ENCODE measurements at places on chromosomes 13 and 19.

DNA sequence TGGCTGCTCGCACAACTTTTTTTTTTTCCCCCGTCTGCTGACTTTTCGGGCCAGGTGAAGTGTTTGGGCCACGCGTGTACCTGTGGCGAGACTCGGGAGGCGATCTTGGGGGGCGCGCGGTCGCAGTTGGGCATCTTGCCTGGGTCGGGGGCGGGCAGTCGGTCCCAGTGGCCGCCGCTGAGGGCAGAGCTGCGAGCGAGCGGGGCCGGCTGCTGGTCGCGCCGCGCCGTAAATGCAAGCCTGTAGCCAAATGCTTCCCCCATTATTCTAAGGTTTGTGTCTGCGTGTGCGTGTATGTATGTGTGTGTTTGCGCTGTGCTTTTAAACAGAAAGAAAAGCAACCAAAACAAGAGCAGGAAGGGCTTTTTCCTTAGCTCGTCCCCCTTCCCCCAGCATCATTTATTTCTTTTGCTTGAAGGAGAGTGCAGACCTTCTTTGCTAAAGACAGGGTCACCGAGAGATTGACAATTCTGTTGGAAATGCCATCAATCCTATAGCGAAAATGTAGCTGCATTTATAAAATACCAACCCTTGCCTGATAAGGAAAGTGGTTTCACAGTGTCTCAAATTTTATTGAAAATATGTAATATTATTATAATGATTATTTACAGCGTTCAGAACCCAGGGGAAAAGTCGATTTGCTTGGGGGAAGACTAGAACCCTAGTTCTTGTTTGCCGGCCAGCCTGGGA, 143.2 kb upstream of the ZNF536 start:
- peak; percentile 47 for DNase-seq

DNA sequence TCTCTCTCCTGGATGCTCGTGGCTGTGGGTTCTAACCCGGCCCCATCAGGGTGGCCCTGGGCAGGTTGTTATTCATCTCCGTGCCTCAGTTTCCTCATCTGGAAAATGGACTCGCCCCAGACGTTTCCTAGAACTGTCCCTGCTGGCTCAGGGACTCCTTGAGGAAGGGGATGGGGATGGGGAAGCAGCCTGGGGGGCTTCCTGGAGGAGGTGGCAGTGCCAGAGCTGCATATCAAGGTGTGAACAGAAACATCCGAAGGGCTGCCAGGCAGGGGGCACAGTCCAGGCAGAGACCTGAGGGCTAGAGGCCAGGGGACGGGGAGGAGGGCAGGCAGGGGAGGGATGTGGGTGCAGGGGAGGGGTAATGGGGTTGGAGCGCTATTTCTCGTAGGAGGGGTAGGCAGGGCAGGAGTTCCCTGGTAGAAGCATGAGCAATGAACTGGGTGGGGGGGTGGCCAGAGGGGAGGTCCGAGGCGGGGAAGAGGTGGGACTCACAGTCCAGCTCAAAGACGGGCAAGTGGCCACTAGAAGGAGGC, 3.6 kb upstream of the ELANE start:
- no peak for DNase-seq

GRCh38 chr13:51739027-51739764, 64.8 kb downstream of the DHRS12 start:
- no peak for DNase-seq

DNA sequence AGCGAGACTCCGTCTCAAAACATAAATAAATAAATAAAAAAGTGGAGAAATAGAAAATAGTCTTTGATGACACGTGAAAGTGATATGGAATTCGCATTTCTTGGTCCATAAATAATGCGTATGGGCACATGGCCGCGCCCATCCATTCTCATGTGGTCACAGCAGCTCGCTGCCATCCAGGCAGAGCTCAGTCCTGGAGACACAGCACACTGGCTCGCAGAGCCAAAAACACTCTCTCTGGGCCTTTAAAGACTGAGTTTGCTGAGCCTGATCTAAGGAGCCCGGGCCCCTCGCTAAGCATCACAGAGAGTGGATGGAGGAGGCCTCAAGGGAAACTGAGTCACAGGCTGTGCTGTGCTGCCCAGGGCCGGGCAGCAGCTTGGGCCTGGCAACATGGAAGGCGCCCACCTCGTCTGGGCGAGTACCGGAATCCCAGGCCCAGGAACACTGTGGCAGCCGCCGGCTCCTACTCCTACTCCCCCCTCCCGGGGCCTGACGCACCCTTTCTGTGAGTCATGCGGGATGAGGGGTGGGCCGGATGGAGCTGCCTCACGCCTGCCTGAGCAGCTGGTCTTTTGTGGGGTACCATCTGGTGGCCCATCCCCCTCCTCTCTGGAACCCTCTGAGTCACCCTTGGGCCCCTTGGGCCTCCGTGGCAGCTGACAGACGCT, 28.9 kb upstream of the CACTIN start:
- DNase-seq = no peak

GRCh38 chr13:94622344-94622743, 20.7 kb downstream of the GPR180 start:
- DNase-seq = no peak

DNA sequence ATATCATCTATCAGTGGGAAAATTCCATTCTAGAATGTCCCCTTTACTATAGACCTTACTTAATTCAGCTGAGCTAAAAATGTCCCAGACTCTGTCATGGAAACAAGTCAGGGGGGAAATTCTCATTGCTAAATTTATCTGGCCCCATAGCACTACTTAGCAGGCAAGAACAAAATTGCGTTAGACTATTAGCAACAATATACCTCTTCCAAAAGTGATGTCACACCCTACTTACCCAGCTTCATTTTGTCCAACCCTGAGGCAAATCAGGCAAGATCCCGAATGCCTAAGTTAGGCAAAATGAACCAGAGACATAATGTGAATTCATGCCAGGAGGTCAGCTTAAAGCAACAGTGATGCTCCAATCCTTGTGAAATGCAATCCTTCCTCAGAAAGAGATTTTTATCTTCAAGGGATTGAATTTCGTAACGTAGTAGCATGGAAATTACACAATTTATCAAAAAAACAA, 93.7 kb downstream of the FRY start:
- no peak for DNase-seq

DNA sequence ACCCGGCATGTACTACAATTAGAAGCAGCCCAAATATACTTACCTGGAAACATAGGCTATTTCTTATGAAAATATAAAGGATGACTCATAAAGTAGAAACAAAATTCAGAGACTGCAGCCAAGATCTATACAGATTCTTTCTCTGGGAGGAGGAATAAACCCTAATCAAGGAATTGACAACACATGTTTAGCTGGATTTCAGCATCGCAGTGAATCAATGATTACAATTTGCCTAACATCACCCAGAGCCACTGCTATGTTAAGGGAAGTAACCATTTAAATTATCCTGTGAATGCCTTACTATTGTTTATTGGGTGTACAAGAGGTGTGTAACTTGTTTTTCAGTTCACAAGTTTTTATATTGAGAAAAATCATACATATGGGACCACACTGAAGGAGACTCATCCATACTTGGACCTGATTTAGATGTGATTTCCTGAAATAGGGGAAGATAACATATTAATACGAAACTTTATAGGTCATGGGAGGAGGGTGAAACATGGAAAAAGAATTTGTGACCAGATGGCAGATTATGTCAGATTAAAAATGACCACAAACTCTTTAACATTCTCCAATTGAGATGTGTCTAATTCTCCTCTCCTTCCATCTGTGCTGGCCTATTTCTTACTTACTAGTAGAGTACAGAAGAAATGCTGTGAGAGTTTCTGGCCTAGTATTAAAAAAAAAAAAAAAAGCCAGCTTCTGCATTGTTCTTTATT, 1168.4 kb downstream of the SLITRK1 start:
- DNase-seq = no peak

GRCh38 chr13:79432992-79433391, 26.9 kb upstream of the RBM26 start:
- DNase-seq = no peak

GRCh38 chr19:35168196-35168595, 13.7 kb downstream of the FXYD5 start:
- DNase-seq = no peak

GRCh38 chr19:2850256-2850925, 9.1 kb downstream of the ZNF555 start:
- no peak for DNase-seq

- no peak for DNase-seq
Observed at GRCh38 chr19:51799034-51799773, 4.2 kb downstream of the FPR3 start.

DNA sequence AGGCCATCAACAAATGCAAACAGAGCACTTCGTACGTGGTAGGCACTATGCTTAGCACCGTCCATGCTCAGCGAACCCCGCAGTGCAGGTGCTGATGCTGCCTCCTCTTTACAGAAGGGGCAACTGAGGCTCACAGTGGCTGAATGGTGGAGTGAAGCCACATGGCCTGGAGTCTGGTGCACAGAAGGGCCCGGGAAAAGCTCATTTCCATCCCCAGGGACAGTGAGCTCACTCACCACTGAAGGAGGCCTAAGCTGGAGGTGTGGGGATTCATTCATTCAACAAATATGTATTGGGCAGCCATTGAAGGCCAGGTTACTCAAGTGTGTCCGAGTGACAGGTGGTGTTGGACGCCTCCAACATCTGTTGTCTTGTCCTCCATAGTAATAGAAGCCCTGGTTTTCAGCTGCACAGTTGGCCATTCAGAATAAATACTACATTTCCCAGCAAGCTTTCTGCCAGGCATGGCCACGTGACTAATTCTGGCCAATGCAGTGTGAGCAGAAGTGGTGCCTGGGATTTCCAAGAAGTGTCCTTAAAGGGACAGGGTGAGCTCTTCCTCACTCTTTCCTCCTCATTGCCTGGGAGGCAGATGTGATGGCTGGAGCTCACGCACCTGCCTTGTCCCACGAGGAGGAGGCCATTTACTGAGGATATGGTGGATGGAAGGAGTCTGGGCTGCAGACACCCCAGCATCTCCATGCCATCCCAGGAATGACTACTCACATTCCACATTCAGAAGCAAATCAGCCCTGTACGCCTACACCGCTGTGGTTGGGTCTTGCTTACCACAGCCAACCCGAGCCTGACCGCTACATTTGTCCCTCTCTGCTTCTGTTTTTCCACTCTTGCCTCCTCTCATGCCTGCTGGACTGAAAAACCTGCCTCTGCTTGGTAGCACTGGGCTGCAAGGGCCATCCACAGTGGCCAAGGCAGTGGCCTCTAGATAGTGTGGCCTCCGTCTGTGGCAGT, 2.3 kb upstream of the ZNRF4 start:
- peak; percentile 31 for DNase-seq

GRCh38 chr13:62033934-62034333, 618.3 kb upstream of the PCDH20 start:
- no peak for DNase-seq

DNA sequence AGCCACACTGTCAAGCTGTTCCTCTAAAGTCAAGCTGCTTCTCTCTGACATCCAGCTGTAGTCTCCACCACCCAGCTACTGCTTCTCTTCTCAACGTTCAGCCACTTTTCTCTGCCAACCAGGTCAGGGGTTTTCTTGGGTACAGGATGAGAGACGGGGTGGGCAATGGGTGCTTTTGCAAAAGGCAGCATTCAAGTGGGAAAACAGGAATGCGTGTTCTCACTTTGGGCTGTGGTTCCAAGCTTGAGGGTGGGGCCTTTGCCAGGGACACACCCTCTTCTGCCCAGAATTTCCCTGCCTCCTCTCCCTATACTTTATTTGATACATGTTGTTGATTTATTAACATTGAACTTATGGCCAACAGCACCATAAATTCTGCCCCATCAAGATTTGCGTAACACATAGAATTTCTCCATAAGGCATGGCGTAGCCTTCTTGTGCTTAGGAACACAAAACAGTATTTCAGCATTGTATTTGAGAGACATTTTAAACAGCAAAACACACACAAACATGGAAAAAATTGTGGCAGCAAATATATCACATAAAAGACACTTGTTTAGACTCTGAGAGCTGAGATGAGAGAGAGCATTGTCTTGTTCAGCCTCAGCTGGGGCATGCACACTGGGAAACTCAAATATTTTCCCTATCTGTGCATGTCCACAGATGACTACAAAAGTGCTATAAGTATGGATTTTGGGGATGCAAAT, 392.8 kb downstream of the SLITRK6 start:
- DNase-seq = no peak

DNA sequence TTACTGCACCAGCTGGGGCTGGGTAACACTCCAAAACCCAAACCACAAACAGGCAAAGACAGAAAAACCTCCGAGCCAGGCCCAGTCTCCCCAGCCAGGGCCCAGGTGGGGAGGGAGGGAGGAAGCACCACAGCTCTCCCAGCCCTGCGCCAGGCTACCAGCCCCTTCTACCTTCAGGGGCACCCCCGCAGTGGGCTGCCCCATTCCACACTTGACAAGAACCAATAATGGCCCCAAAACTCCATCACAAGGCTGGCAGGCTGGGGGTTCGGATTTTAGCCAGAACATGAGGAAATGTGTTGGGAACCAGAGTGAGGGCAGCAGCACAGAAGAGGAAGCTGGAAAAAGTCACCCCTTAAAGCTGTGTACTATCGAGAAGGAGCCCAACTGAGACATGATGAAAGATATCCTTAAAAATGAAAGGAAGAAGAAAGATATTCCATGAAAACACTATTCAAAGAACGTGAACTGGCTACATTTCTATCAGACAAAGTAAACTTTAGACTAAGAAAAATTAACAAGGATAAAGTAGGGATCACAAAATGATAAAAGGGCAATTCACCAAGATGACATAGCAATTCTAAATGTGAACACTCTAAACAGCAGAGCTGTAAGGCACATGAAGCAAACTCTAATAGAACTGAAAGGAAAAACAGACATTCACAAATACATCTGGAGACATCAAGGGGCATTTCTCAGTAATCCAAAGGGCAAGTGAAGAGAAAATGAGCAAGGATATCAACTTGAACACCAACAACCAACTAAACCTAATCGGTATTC, 12.9 kb downstream of the TUBGCP3 start:
- DNase-seq = no peak

DNA sequence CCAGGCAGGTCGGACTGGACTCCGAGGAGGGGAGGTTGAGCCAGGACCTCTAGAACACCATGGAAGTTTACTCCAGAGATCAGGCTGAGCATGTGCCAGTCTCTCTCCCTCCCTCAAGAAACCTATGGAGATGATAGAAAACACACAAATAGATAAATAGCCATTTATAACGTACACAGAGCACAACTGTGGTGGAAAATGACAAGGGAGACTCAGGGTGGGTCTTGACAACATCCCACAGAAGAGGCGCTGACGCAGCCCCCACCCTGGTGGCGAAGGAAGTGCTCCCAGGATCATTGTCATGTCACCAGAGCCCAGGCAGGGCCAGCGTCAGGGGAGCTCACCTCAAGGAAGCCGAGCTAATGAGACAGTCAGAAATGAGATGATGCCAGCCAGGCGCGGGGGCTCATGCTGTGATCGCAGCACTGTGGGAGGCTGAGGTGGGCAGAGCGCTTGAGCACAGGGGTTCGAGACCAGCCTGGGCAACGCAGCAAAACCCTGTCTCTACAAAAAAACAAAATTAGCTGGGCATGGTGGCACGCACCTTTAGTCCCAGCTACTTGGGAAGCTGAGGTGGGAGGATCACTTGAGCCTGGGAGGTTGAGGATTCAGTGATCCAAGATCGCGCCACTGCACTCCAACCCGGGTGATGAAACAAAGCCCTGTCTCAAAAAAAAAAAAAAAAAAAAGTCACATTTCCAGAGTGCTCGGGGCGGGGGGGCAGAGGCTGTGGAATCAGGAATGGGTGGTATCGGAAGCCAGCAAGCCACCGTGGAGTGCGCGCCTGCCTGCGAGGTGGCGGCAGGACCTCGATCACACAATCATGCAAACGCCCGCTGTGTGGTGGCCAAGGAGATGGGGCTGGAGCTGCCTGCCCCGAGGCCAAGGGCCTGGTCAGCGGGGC, 178.4 kb downstream of the KDM4B start:
- no peak for DNase-seq

GRCh38 chr13:32802159-32802558, 214.1 kb upstream of the KL start:
- DNase-seq = no peak

GRCh38 chr19:41734156-41734555, 21.2 kb upstream of the CEACAM6 start:
- DNase-seq = no peak

Measured in mesendoderm (in vitro differentiated cells).